Sciatic nerve (tissue), 2 donors: ENCODE measurements at places on chromosomes 5 and 9.

DNA sequence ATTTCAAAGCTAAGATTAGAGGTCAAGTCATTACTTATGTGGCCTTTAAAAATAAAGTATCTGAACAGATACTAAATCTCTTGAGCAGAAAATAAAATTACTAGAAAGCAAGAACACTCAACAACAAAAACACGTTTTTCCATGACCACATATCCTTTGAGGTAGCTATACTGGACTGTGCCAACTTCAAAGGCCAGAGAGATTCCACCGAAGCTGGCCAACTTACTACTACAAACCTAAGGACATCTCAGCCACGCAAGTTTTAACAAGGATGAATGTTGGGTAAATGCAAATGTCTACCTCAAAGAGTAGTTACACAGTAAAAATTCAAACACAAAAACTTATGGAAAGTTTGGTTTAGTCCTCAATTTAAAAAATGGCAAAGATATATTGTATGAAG lies 18.9 kb downstream of the PFDN1 start:
- DNase-seq: no peak

- no peak for DNase-seq
Measured at GRCh38 chr9:112921549-112921948, 30.9 kb upstream of the SLC46A2 start.

- DNase-seq: peak; percentile 82
Measured at GRCh38 chr5:139863855-139864558, 68.4 kb downstream of the PSD2 start.

GRCh38 chr5:135481387-135481786 lies 29.2 kb upstream of the TIFAB start:
- peak; percentile 47 for DNase-seq

DNA sequence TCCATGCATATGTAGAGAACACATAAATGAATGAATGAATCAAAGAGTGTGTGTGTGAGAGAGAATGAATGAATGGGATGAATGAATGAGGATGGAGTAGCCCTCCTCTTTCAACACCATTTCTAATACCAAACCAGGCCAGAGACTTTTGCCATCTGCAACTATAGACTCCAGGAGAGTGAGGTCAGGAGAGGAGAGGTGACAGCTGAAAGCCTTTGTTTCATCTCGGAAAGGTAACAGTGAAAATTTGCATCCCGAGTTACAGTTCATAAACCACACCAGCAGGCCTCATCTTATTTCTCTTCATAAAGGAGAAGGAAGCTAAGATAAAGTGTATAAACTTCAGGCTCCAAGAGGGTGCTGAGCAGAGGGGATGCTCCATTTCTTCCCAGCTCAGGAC lies 255.3 kb upstream of the KLF4 start:
- no peak for DNase-seq

DNA sequence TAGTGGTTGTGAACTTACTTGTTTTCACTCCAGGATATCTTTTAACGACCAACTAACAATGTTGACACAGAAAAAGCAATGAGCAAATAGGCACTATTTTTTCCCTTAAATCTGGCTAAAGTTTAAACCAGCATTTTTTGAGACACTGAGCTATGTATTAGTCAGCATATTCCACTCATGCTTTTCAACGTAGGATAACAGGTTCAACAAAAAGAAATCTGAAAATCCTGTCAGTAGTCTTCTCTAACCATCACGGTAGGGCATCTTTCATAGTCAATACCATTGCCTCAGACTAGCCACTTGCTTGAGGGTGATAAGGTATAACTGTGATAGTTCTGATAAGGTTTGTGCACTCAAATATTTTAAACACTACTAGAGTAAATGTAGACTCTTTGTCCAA lies 1177.3 kb upstream of the NUDT12 start:
- no peak for DNase-seq

DNA sequence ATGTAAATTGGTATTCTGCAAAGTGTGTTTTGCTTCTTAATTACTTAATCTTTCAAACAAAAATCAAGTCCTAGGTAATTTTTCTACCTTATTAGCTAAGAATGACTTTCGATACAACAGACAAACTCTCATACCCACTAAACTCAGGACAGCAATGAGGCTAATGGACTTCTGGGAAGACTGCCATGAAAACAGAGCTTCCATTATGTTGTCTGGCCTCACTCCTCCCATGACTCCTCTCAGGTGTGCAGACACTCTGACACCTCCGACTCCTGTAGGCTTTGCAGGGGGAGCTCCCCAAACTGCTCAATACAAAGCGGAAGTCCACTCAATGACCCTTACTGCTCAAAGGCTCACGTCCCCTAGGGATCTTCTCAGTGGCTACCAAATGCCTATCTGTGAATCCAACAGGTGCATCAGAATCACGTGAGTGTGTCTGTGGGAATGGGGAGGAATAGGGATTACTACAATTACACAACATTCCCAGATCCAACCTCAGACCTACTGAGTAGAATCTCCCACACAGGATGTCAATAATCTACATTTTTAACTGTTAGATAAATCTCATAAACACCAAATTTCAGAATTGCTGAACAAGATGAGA lies 289.9 kb downstream of the RAB3C start:
- no peak for DNase-seq

DNA sequence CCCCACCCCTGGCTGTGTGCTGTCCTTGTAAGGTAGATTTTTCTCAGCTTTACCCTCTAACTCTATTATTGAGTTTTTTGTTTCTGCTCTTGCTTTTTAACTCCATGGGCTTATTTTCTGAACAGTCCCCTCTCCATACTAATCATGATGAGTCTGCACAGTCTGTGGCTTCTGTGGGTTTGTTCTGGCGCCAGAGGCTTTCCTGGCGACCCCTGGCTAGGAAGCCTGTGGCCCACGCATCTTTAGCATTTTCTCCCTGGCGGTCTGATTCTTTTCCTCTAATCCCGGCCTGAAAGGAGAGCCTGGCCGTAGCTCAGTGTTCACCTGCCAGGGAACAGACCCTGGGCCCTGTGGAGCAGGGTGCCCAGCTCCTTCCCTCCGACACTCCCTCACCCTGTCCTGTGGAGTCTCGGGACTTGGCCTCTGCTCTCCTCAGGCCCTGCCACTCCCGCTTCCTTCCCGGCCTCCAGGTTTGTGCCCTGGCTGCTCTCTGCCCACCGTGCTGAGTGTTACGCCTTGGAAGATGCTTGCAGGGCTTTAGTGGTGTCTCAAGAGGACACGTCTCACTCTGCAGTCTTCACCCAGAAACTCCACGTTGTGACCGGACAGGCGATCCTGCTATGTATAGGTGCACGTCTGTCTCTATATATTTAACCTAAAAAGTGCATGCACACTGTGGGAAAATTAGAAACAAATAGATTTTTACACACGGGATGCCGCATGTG lies 31.7 kb upstream of the LRRC14B start:
- no peak for DNase-seq
